ENCODE measurements at places on chromosomes 3 and 15.
A peak's percentile ranks its signal among the peaks of the same experiment; 100 is the strongest.

DNA sequence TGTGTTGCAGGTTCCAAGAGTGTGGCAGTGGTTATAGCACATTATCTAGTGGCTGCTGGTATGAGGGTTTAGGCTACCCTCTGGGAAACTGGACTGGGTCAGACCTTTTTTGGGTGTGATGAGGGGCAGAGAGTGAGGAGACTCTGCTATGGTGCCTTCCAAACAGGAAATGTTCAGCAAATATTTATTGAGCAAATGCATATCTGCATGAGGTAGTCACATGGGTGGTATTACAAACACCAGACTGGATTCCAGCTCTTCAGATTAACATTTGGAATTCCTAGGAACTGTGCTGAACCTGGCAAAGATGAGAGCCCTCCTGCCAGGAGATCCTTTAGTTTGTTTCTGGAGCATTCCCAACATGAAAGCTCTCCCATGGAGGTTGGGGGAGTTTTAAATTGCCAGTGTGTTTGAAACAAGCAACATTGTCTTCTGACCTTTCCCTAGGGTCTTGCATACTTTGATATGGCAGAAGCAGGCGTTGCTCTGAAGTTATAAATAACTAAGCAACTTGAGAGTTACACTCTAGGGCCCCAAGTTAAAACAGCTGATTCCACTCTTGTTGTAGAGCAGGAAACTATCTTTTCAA is 341.2 kb upstream of the C2CD4B start:
- no peak for DNase-seq

- DNase-seq = no peak
Measured at GRCh38 chr15:45064386-45064785, 41.4 kb downstream of the SORD start.

DNA sequence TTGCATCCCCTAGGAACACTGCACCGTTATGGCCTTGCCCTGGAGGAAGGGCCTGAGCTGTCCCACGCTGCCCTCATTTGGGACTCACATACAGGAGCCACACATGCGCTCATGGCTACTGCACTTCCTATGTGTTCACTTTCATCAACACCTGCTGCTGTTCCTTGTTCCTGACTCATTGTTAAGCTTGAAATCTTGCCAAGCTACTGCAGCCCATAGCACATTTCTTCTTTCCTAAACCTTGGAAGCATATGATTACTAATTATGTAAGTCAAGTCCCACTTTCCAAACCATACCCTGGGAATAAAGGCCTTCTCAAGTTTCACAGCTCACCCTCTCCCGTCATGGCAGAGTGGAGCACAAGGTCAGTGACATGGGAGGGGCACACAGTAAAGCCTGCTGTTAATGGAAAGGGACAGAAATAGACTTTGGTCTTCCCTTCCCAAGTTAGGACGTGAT is 307.9 kb downstream of the CLSTN2 start:
- no peak for DNase-seq

DNA sequence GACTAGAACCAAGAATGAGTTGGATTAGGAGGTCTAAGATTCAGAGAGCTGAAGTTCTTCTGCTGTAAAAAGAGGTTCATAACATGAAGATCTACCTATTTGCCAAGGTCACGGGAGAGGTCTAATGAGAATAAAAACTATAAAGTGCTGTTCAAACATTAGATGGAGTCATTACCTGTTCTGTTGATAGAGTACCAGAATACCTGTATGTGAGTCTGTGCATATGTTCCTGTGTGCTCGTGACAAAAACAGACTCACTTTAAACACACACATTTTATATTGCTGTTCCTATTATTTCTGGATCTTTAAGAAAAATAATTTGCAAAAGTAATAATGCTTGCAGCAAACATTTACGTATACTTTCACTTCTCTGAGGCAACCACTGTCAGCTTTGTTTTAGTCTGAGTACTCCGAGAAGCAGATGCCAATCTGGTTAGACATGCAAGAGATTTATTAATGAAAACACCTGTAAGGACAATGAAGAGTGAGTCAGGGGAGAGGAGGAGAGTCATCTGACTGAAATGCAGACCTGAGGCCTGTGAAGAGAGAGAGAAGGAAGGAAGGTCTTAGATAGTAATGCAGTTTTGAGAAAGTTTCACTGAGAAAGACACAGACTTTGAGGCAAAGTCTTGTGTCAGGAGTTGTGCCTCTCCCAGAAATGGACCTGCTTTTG is 221.2 kb downstream of the SQOR start:
- no peak for DNase-seq

GRCh38 chr3:110494728-110495127 is 576.9 kb upstream of the NECTIN3 start:
- DNase-seq = no peak

DNA sequence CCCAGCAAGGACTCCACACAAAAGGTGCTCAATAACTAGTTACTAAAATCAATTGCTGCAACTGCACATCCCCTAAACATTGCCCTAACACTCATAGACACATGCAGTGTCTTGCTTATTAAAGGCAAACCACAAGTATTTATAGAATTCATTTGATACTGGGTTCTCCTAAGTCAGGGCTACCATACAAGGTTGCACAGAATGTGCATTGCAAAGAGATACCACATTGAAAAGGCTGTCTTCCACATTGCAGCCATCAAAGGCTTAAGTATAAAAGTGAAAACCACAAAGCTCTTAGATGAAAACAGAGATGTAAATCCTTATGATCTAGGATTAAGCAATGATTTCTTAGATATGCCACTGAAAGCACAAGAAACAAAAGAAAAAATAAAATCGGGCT is 33.6 kb upstream of the TOPAZ1 start:
- DNase-seq = no peak

GRCh38 chr3:194267744-194268653 is 83.1 kb downstream of the CPN2 start:
- DNase-seq = no peak

DNA sequence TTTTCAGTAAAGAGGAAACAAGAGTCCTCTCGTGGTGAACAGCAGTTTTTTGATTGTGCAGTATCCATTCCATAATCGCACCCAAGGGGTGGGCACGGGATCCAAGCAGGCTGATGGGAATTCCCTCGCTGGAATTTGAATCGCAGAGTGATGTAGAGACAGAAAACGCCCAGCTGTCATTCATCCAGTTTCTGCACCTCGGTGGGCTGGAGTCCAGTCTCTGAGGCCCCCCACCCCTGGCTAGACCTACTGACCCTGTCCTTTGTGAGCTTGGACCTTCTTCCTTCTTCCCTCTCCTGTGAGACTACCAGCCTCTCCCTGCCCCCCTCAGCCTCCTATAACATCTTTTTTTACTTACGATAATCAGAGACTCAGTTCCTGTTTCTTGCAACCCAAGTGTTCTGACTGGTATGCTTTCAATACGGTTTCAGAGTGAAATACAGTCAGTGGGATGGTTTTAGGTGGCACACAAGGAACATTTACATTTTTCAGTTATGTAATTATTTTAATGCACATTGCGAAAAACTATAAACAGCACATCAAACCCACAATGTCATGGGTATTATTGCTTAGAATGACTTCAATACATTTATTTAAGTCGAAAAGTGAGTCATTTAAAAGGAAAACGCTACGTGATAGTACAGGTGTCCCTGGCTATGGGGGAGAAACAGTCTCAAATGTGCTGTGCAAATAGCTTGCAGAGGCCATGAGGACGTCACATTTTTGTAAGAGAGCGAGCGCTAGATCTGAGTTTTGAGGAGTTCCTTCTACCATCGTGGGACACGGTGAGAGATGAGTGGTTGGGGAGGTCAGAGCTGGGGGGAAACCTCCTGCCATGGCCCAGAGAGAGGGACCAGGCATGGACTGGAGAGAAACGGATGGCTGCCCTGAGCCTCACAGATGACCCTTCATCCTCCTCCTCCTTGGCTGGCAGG is 37.5 kb upstream of the CHST2 start:
- DNase-seq = no peak

- no peak for DNase-seq
Measured at GRCh38 chr15:82530006-82530405, 10.3 kb downstream of the RPS17 start.

- DNase-seq = no peak
Measured at GRCh38 chr15:81809543-81809942, 236.3 kb downstream of the MEX3B start.

DNA sequence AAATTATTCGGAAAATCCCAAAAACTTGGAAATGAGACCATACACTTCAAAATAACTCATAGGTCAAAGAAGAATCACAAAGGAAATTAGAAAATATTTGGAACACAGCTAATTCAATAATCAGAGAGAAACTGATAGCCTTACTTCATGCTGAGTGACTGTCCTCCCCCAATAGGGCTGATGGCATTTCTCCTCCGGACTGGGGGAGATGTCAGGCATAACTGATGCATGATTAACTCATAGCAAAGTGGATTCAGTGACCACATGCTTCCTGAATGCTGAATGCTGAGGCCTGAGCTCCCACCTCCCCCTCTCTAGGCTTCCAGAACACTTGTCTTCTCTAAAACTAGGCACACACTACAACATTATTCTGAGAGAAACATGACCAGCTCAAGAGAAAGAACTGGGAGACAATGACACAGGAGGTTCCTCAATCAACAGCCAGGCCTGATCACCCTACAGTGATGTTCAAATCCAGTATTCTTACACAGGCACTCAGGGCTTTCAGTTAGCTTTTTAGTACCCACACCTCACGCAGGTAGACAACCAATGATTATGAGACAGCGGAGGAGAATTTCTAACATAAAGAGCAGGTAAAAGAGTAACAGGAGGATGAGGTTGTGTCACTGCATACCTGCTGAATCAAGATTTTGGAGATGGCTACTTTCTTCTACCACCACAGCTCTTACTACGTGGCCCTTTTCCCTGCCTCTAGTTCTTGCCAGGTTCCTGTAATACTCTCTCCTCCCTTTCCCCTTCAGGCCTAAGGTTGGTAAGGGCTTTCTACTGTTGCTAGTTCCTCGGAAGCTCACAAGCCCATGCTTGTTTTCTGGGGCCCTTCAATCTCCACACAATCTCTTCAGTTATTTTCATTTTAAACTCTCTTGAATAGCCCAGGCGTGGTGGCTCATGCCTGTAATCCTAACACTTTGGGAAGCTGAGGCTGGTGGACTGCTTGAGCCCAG is 96.1 kb downstream of the FMN1 start:
- DNase-seq = no peak

GRCh38 chr3:175731543-175731942 is 872.4 kb downstream of the NAALADL2 start:
- DNase-seq = no peak

- no peak for DNase-seq
Measured at GRCh38 chr15:73626072-73626471, 7.1 kb downstream of the NPTN start.

- DNase-seq = no peak
Measured at GRCh38 chr3:59212128-59212779, 162.4 kb upstream of the CFAP20DC start.

DNA sequence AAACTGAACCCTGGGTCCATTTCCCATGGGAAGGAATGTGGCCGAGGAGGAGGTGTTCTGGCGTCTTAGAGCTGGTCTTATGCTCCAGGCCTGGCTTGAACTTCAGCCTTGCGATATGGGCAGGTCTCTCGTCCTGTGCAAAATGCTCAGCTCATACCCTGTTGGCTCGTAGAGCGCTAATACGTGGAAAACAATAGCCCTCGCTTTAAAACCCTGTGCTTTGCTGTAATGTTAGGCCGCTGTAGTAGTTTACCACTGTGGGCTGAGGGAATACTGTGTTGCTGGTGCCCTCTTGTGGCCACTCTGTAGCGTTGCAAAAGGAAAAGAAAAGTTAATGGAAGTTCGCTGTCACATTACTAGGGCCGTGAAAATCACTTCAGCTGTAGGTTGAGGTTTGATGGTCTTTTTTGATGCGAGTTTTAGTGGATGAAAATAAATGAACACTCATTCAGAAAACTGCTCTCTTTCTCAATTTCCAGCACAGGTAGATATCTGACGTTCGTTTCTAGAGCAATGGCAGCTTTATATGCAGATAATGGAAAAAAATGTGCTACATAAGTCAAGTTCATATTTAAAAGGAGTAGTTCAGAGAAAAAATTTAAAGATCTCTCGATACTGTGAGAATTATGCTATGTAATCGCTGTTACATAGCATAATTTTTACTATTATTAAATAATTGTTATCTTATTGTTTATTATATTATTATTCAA is 92.9 kb downstream of the MCTP2 start:
- peak; percentile 50 for DNase-seq

DNA sequence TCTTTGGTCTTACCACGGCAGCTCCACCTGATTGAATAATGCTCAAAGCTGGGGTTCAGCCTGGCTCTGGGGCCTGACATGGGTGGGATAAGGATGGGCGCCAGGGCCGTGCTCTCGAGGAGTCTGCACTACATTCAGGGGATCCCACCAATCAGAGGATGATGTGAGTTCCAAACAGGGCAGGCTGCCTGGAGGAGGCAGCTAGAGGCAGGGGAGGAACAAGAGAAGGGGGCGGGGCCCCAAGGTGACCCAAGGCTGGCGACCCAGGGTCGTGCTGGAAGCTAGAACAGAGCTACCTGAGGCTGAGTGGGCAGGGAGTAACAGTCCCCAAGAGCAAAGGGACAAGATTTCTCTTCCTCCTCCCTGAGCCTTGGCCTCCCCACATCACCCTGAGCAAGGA is 56.1 kb downstream of the PCSK6 start:
- DNase-seq = no peak
